ENCODE measurements at places on chromosomes 5 and 9.

DNA sequence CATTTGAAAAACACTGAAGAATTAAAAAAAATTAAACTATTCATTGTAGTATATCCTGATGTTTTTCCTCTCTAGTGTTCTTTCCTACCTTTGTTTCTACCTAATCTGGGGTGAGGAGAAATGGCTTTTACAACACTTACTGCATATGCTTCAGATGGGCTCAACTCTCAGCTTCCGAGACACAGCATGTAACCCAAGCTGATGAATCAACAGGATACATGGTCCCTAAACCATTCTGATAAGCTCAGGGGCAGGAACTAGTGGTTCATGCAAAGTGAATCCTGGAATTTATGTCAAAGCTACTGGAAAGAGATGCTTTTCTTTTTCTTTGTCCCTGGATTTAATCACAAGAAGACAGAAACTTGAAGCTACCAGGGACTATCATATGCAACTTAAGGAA, 672.5 kb upstream of the RORB start:
- no peak for DNase-seq

- no peak for DNase-seq
Measured at GRCh38 chr9:132018957-132019405, 60.7 kb downstream of the MED27 start.

- no peak for DNase-seq
Measured at GRCh38 chr9:110835404-110835803, 166.8 kb downstream of the MUSK start.

- no peak for DNase-seq
Measured at GRCh38 chr5:156421798-156422197, 94.8 kb downstream of the SGCD start.

DNA sequence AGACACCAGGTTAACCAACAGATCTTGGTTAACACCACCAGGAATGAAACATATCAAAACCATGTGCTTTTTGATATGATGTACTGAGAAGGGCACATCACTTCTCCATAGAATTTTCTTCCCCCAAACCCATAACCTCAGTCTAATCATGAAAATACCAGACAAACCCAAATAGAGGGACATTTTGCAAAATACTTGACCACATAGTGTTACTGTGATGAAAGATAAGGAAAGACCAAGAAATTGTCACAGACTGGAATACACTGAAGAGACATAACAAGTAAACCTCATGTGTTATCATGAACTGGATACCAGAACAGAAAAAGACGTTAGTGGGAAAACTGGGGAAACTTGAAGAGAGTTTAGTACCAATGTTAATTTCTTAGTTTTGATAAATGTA, 74.9 kb upstream of the VCAN start:
- no peak for DNase-seq
